Spleen (tissue), 13 donors: ENCODE measurements at places on chromosomes 11 and 22. TPM values are rescaled to one million over a fixed set of nuclear protein-coding genes. Genes with fewer than 3 reads are reported as not detected.
A peak's percentile ranks its signal among the peaks of the same experiment; 100 is the strongest.

Gene CD3G
- total RNA-seq = 15.7 TPM

Gene CPSF7
- total RNA-seq = 60.3 TPM

Gene FRMD8
- total RNA-seq = 116 TPM

Gene MMP7
- total RNA-seq = not detected

Gene PRDX5
- total RNA-seq = 77.0 TPM

Gene CFAP68
- total RNA-seq = 12.7 TPM

Gene LINC01488
- total RNA-seq = not detected

- H3K4me1 ChIP-seq = no peaks in the 10 kb centered on the region
- no peaks in the 10 kb centered on the region for H3K36me3 ChIP-seq
- H3K4me3 ChIP-seq = no peak overlapping the region
Measured at GRCh38 chr22:42459287-42460063, 27.3 kb upstream of the NFAM1 start.

DNA sequence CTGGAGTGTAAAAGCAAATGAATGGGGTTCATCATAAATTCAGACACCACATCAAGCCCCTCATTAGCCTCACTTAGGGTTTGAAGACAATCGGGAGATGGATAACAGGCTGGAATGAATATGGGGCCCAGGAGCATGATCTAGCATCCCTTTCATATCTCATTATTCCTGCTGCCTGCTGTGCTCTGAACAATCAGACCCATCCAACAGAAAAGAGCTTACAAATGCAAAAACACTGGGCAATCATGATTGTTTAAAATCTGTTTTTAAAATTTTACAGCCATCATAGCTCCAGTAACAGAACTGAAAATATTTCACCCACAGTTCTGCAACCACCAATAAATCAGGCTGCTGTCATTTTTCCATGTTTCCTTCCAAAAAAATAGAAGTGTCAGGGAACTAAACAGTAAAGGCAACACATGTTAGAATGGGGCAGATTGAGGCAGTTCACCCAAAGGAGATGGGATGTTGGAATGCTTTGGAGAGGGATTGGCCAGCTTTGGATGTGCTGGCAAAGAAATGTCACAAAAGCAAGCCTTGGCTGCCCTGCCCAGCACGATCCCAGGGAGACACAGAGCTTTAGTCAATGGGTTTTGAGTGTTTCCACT is 47.8 kb upstream of the BMAL1 start:
- peaks cover 12% of the 10 kb centered on the region for H3K4me1 ChIP-seq
- H3K27ac ChIP-seq = no peak overlapping the region
- no peak for DNase-seq
- H3K4me3 ChIP-seq = no peak overlapping the region
- no peaks in the 10 kb centered on the region for H3K36me3 ChIP-seq

DNA sequence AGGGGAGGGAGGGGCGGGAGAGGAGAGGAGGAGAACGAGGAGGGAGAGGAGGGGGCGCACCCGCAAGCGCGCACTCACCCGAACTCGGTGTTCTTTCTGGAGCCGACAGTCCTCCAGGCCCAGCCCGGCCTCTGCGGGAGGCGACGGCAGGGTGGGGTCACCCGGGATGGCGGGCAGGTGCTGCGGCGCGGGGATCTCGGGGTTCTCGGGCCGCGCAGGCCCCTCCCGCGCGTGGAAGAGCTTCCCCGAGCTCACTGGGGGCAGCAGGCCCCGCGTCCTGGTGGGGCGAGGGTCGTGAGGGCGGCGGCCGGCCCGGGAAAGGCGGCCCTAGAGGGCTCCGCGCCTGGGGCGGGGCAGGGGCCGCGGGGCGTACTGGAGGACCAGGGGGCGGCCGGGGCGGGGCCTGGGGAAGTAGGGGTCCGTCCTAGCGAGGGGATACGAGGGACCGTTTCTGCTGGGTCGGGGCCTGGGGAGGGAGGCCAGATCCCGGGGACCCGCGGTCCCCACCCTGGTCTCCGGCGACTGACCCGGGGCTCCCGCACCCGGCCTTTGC is 5.2 kb downstream of the LMNTD2 start:
- peaks cover 38% of the 10 kb centered on the region for H3K4me1 ChIP-seq
- peaks cover 1% of the 10 kb centered on the region for H3K36me3 ChIP-seq
- peak overlapping the region; percentile 45 for H3K4me3 ChIP-seq

DNA sequence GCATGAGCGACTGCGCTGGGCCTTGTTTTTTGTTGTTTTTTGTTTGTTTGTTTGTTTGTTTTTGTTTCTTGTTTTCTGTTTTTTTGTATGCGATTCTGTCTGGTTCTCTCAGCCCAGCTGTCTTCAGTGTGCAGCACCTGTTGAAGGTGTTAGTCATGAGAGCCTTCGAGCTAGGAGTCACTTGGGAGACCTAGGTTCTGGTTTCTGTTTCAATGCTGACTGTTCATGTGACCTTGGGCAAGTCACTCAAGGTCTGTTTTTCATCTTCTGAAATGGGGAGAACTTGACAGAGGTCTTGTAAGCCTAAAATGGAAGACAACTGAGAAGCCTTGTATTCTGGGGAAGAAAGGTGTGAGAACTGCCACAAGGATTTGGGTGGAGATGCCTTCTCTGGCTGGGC is 1.8 kb downstream of the DCPS start:
- H3K36me3 ChIP-seq = peaks cover 48% of the 10 kb centered on the region
- no peak overlapping the region for H3K27ac ChIP-seq
- no peaks in the 10 kb centered on the region for H3K27me3 ChIP-seq
- no peak overlapping the region for H3K4me3 ChIP-seq
- no peak for DNase-seq

DNA sequence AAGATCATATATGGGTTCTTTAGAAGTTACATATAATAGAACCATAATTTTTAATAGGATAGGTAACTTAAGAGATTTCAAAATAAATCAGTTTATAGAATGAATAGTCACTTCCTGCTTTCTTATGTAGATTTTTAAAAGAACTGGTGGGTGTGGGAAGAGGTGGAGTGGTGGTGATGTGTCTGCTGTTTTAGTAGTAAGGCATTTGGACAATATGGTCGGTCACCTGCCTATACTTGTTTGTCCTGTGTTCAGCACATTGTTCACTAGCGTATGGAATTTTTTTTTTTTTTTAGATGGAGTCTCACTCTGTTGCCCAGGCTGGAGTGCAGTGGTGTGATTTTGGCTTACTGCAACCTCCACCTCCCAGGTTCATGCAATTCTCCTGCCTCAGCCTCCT is 39.3 kb downstream of the CCDC81 start:
- no peak overlapping the region for H3K27ac ChIP-seq
- H3K27me3 ChIP-seq = no peaks in the 10 kb centered on the region
- no peak for DNase-seq
- H3K4me1 ChIP-seq = no peaks in the 10 kb centered on the region
- H3K4me3 ChIP-seq = no peak overlapping the region
- H3K36me3 ChIP-seq = no peaks in the 10 kb centered on the region

- H3K4me1 ChIP-seq = no peaks in the 10 kb centered on the region
- DNase-seq = no peak
- peak overlapping the region; percentile 83 for H3K27ac ChIP-seq
- H3K27me3 ChIP-seq = no peaks in the 10 kb centered on the region
Measured at GRCh38 chr11:6201481-6201880, 2.5 kb downstream of the OR52W1 start.

DNA sequence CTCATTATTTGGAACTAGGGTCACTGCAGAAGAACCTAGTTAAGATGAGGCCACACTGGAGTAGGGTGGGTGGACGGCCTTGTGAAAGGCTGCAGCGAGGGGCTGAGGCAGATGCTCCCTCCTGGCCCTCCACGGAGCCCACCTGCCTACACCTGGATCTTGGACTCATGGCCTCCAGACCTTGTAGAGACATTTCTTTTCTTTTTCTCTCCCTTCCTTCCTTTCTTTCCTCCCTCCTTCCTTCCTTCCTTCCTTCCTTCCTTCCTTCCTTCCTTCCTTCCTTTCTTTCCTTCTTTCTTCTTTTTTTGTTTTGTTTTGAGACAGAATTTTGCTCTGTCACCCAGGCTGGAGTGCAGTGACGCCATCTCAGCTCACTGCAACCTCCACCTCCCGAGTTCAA is 26.6 kb downstream of the DUSP8 start:
- peaks cover 27% of the 10 kb centered on the region for H3K4me1 ChIP-seq
- no peak for DNase-seq
- no peaks in the 10 kb centered on the region for H3K36me3 ChIP-seq
- no peaks in the 10 kb centered on the region for H3K27me3 ChIP-seq
- H3K4me3 ChIP-seq = no peak overlapping the region

- peaks cover 59% of the 10 kb centered on the region for H3K4me1 ChIP-seq
- H3K4me3 ChIP-seq = peak overlapping the region; percentile 32
- DNase-seq = peak; percentile 94
- H3K27ac ChIP-seq = peak overlapping the region; percentile 94
- no peaks in the 10 kb centered on the region for H3K36me3 ChIP-seq
- H3K27me3 ChIP-seq = no peaks in the 10 kb centered on the region
Measured at GRCh38 chr11:96242971-96243647, 99.9 kb downstream of the MAML2 start.

- H3K36me3 ChIP-seq = peaks cover 62% of the 10 kb centered on the region
- H3K27ac ChIP-seq = no peak overlapping the region
- no peaks in the 10 kb centered on the region for H3K27me3 ChIP-seq
- peaks cover 6% of the 10 kb centered on the region for H3K4me1 ChIP-seq
- H3K4me3 ChIP-seq = no peak overlapping the region
Measured at GRCh38 chr11:78567209-78567608, 7.5 kb downstream of the NARS2 start.

DNA sequence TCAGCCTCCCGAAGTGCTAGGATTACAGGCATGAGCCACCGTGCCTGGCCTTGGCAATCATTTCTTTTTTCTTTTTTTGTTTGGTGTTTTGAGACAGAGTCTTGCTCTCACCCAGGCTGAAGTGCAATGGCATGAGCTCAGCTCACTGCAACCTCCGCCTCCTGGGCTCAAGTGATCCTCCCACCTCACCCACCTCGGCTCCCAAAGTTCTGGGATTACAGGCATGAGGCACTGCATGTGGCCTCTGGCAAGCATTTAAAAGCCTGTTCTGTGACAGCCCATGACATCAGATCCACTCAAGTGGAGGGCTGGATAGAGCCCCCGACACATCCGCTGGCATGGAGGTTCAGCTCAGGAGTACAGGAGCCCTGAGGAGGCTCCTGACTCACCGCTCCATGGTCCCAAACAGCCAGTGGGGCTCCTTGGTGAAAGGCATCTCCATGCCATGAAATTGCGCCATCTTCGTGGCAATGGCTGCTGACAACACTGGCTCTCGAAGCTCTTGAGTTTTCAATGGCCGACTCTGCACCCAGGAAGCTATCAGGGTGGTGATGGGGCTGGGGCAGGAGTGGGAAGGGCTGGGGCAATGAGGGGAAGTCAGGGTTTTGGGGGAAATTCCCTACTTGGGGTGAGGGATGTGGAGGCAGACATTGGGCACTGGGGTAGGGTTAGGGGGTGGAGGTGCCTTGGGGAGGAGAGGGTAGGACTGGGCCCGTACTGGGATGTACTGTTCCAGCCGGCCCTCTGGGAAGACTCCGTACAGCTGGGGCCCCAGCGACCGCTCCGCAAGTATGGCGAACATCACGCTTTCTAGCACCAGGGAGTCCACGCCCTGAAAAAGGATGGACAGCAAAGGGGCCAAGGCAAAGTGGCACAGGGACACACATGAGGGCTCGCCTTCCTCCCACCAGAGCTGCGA is 1.4 kb downstream of the CHKB start:
- peaks cover 13% of the 10 kb centered on the region for H3K36me3 ChIP-seq
- peaks cover 5% of the 10 kb centered on the region for H3K4me1 ChIP-seq
- H3K27me3 ChIP-seq = peaks cover 6% of the 10 kb centered on the region
- DNase-seq = peak; percentile 83
- H3K27ac ChIP-seq = peak overlapping the region; percentile 98

DNA sequence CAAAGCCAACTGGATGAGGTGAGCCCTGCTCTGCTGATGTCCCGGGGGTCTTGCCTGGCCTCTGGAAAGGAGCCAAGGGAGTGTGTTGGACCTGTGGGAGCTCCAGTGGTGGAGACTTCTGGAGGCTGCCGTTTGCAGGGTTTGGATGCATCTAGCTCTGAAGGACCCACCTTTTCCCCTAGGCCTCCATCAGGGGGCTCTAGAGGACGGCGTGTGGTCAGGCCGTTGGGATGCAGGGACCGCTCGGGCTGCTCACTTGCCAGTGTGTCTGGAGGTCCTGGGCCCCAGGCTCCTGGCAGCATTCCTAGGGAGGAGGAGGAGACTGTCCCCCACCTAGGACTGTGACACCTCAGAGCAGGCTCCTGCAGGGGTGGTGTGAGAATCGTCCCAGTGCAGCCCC is 58.3 kb downstream of the PRDM11 start:
- H3K4me3 ChIP-seq = no peak overlapping the region
- no peak for DNase-seq
- no peaks in the 10 kb centered on the region for H3K36me3 ChIP-seq
- no peaks in the 10 kb centered on the region for H3K27me3 ChIP-seq
- H3K4me1 ChIP-seq = peaks cover 11% of the 10 kb centered on the region

GRCh38 chr11:35458846-35459245 is 39.5 kb upstream of the SLC1A2 start:
- no peak for DNase-seq
- H3K4me3 ChIP-seq = no peak overlapping the region
- H3K27me3 ChIP-seq = no peaks in the 10 kb centered on the region
- H3K4me1 ChIP-seq = no peaks in the 10 kb centered on the region
- no peak overlapping the region for H3K27ac ChIP-seq

- H3K4me3 ChIP-seq = no peak overlapping the region
- DNase-seq = no peak
- no peak overlapping the region for H3K27ac ChIP-seq
- no peaks in the 10 kb centered on the region for H3K36me3 ChIP-seq
- H3K4me1 ChIP-seq = no peaks in the 10 kb centered on the region
- H3K27me3 ChIP-seq = no peaks in the 10 kb centered on the region
Measured at GRCh38 chr11:114564831-114565230, 5.2 kb upstream of the NXPE1 start.

GRCh38 chr11:33067294-33067693 is 27.9 kb downstream of the TCP11L1 start:
- H3K4me3 ChIP-seq = no peak overlapping the region
- DNase-seq = no peak
- no peaks in the 10 kb centered on the region for H3K36me3 ChIP-seq
- no peak overlapping the region for H3K27ac ChIP-seq

DNA sequence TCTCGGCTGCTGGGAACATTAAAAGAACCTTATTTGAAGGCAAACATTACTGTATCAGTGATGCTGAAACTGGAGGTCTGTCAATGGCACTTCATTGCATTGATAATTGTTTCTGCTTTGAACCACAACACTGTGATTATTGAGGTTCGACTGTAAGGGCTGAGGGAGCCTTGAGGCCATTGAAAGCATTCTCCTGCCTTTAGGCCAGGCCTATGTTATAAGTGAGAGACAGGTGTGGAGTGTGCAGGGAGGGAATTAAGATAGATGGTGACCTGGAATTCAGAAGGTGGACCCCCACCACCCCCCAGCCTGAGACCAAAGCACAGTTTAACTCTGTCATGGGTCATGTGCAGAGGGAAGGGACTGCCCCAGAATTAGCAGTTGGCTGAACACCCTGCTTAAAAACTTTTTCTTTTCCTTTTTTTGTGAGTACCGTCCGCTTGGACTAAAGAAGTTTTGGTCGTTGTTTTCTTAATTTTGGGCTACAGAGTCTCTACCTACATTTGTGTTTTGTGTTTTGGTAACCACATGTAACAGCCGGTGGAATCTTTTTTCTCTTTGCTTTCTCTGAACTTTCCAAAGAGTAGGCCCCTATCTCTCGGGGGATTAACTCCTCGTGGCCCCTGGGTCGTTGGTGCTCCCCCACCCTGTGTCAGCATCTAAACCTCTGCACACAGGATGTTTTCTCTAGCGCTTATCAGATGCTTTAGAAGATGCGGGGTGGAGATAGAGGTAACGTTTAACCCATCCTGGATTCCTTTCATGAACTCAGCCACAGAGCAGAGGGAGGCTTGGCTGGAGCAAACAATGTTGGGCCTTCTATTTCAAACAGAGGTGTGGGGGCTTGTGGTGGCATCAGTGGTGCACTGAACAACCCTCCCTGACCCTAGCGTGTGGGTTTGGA is 43.7 kb downstream of the ZBTB16 start:
- peaks cover 24% of the 10 kb centered on the region for H3K36me3 ChIP-seq
- DNase-seq = no peak
- peaks cover 89% of the 10 kb centered on the region for H3K4me1 ChIP-seq
- no peak overlapping the region for H3K4me3 ChIP-seq
- H3K27ac ChIP-seq = peak overlapping the region; percentile 21
